ENCODE measurements at places on chromosomes 1 and 21. TPM values are rescaled to one million over a fixed set of nuclear protein-coding genes. Genes with fewer than 3 reads are reported as not detected.

- DNase-seq: no peak
Measured at GRCh38 chr1:24045771-24046170, 65.6 kb upstream of the SRSF10 start.

DNA sequence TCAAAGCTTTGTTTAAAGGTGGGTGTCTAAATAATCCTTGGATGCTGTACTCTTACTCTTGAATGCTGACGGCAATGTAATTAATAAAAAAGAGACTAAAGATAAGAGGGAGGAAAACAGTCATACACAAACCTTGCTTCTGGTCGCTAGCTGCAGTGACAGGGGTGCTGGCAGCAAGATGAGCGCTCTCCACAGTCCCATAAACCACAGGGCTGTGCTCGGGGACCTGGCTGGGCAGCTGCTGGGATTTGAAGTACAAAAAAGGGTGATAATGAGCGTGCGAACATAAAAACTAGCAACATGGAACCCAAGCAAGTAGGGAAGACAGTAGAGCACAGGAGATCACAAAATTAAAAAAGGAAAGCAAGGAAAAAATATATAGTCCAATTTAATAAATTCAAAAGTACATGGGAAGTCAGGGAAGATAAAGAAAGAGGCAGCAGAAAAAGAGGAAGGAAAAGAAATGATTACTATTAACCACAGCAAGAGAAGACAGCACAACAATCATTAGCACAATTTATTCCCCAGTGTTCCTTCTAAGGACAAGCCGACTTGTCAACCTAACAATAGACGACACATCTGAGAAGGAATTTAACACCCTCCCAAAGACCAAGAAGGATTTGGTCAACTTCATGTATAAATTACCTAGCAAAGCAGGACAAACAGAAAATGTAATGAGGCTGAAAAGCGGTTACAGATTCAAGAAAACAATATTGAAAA, 162.9 kb upstream of the HP1BP3 start:
- DNase-seq: no peak

Gene FCGR3A
- 2.4 TPM for polyA plus RNA-seq

DNA sequence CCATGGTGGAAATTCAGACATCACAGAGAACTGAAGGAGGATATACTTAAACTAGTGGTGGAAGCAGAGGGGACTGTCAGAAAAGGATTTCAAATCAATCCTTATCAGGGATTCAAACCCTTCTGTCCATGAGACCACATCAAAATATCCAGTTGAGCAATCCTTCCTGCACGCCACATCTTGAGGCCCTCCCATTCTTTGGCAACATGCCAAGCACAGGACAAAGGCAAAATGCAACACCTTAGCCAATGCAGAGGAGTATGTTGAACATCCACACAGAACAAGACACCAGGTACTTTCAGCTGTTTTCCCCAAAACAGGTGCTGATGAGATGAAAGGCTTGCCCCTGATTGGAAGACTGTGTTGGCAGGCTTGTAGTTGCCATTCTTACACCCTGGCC, 81.8 kb upstream of the PLXNA2 start:
- no peak for DNase-seq

DNA sequence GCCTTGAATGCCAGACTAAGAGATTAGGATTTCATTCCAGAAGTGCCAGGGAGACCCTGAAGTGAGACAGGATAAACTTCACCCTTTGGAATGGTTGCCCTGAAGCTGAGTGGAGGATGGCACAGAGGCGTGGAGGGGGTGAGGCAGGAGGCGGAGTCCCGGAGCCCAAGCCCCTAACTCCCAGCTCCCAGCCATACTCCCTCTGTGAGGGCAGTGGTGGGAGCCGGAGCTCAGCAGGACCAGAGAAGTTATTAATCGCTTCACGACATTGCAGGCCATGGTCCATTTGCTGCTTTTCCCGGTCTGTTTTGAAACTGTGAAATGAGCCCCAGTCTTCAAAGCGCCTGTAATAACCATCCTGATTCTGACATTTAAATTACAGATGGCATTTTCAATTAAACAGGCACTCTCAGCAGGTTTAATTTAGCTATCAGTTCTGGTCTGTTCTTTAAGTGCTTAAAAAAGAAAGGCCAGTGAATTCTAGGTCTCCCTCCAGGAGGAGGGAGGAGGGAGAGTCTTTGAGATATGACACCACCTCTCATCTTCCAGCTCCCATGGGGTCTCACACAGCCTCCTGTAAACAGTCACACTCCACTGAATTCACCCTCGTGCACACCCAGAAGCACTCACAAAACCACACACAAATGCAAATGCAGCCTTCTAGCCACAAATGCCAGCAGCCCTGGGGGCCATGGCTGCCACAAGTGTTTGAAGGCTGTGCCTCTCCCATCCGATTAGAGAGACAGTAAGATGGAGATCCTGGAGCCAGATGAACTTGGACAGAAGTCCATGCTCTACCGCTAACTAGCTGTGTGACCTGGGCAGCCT, 19.6 kb downstream of the FBXO2 start:
- DNase-seq: no peak

DNA sequence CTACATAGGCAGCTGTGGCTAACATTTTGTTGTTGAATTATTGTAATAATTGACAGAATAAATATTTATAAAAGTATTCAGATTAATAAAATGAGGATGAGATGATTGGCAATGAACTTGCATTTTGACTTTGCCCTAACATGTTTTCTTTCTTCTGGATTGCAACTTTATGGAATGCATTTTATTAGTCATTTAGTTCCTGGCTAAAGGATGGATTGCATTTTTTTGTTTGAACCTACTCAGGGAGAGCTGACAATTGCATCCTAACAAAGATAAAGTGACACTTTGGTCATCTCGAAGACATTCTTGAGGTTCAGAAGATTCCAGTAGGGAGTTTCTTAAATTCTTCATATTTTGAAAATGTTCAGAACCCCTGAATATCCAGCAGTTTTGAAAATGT, 37.5 kb downstream of the PGM1 start:
- DNase-seq: no peak

GRCh38 chr21:45989355-45990048, 7.9 kb downstream of the COL6A1 start:
- DNase-seq: no peak

GRCh38 chr1:87053446-87053845, 139.0 kb downstream of the HS2ST1 start:
- no peak for DNase-seq

Gene IRF6
- 20.3 TPM for polyA plus RNA-seq

DNA sequence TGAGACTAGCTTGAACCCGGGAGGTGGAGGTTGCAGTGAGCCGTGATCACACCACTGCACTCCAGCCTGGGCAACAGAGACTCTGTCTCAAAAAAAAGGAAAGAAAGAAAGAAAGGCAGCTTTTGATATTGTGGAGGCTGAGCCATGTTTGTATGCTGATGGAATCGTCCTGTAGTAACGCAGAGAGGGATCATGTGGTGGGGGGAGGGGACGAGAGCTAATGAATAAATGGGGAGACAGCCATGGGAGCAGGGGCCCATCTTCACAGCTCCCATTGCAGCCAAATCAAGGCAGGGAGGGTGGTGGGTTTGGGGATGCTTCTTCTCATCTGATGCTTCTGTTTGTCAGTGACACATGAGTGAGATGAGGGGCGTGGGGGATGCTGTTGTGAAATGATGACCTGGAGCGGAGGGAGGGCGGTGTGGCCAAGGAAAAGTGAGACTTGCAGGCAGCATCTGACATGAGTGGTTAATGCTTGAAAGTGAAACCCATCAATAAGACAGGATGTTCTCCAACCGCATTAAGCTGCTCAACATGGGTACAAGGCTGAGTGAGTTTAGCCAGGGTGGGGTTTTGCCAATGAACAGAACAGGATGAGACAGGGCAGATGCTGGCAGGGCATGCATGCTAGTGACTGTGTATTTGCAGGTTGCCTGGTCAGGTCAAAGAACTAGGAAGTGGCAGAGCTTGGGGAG, 16.7 kb downstream of the SPATA21 start:
- DNase-seq: no peak

Gene DYNLT5
- polyA plus RNA-seq: 3.6 TPM

- no peak for DNase-seq
Measured at GRCh38 chr1:85428471-85429089, 36.4 kb downstream of the DDAH1 start.

Gene NBPF26
- 3.9 TPM for polyA plus RNA-seq

All from right renal pelvis (tissue), 4 donors.